ENCODE measurements at places on chromosomes 6 and 20. TPM values are rescaled to one million over a fixed set of nuclear protein-coding genes. Genes with fewer than 3 reads are reported as not detected.

CDH26 gene
- 0.41 TPM for total RNA-seq

DNA sequence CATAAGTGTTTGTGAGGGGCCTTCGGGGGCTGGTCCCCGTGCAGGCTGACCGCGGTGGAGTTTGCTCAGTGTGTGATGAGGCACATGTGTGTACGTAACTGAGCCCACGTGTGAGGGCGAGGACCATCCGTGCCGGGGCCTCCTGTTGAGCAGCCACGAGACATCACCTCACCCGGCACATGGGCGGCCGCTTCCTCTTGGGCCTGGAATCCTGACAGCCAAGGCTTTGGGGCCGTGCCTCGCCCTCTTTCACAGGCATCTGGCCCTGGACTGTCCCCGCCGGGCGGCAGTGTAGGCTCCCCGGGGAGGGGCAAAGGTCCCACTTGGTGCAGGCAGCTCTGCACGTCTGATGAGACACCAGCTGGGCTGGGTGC, 202.3 kb downstream of the DLL1 start:
- H3K36me3 ChIP-seq = no peaks in the 10 kb centered on the region
- no peaks in the 10 kb centered on the region for H3K27me3 ChIP-seq
- H3K27ac ChIP-seq = no peak overlapping the region
- no peak overlapping the region for H3K4me3 ChIP-seq

DNA sequence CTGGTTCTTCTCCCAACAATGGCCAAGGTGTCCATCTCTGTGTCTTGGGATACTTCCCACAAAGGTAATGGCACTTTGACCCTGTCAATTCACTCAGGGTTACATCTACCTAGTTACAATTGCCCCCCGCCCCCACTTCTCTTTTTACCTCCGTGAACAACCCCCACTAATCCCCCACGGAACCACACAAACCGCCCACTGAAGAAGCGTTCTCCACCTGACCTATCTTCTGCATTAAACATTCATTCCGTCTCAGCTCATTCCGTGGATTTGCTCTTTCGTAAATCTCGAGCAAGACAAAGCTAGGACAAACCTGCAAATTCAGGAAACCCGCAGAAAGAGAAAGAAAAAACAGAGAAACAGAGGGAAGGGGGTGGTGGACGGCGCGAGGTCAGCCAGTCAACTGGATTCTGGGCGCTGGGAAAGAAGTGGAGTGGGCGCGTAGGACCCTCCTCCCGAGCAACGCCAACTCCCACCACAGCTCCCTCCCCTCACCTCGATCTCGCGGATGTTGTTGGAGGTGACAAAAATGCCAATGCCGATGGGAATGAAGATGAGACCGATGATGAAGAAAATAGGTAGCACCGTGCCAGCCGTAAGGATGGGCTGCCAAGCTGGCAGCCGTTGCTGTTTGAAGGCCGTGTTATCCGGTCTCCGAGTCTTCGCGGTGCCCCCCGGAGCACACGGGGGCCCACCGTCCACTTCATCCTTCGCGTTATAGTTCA, 523 bp downstream of the TMEM30A start:
- no peaks in the 10 kb centered on the region for H3K36me3 ChIP-seq
- no peaks in the 10 kb centered on the region for H3K27me3 ChIP-seq
- DNase-seq = no peak
- peak overlapping the region; percentile 94 for H3K27ac ChIP-seq
- H3K4me3 ChIP-seq = peak overlapping the region; percentile 75

FAM209B gene
- total RNA-seq = not detected

GRCh38 chr20:64191002-64191401, 26.8 kb downstream of the MYT1 start:
- no peaks in the 10 kb centered on the region for H3K36me3 ChIP-seq
- no peak overlapping the region for H3K27ac ChIP-seq
- no peak overlapping the region for H3K4me3 ChIP-seq
- H3K27me3 ChIP-seq = peaks cover 5% of the 10 kb centered on the region
- no peaks in the 10 kb centered on the region for H3K4me1 ChIP-seq

ARFGEF3 gene
- total RNA-seq = 0.51 TPM

DNA sequence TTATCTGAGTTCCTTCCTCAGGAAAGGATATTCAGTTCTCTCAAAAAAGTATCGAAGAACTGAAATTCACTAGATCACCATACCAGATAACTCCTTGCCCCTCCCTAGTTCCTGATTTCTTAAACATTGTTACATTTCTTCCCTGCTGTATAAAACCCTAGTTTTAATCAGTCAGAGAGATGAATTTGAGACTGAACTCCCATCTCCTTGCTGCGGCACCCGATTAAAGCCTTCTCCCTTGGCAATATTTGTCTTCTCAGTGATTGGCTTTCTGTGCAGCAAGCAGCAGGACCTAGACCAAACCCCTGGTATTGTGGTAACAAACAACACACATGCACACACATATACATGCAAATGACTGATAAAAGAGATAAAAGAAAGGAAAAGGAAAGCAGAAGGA, 1364.6 kb upstream of the GJE1 start:
- no peaks in the 10 kb centered on the region for H3K4me1 ChIP-seq
- no peaks in the 10 kb centered on the region for H3K36me3 ChIP-seq
- no peak overlapping the region for H3K4me3 ChIP-seq
- no peaks in the 10 kb centered on the region for H3K27me3 ChIP-seq
- no peak overlapping the region for H3K27ac ChIP-seq

GRCh38 chr20:53865901-53866793, 204.2 kb downstream of the BCAS1 start:
- DNase-seq = no peak
- no peaks in the 10 kb centered on the region for H3K27me3 ChIP-seq
- peaks cover 5% of the 10 kb centered on the region for H3K4me1 ChIP-seq
- peak overlapping the region; percentile 7 for H3K4me3 ChIP-seq
- no peaks in the 10 kb centered on the region for H3K36me3 ChIP-seq

DNA sequence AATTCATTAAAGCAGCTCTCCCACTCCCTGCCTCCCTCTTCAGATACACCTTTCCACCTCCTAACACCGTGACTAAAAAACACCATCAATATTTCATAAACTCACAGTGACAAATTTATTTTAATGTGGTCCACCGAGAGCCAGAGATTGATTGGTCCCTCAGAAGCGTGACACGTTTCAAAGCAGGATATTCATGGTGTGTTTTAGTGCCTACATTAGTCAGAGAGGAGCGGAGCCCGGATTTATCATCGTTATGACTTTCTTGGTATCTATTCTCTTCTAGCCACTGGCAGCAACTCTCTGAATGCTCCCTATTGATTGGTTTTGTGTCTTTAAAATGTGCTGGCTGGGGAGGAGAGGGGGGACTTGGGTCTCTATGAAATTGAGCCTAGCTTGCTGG, 265.3 kb downstream of the DHX35 start:
- no peak overlapping the region for H3K4me3 ChIP-seq
- no peak for DNase-seq
- no peaks in the 10 kb centered on the region for H3K36me3 ChIP-seq
- no peaks in the 10 kb centered on the region for H3K27me3 ChIP-seq
- no peaks in the 10 kb centered on the region for H3K4me1 ChIP-seq

GRCh38 chr20:4795394-4795793, 73.7 kb downstream of the PRND start:
- no peaks in the 10 kb centered on the region for H3K36me3 ChIP-seq
- no peaks in the 10 kb centered on the region for H3K27me3 ChIP-seq
- H3K4me1 ChIP-seq = no peaks in the 10 kb centered on the region
- DNase-seq = no peak
- H3K4me3 ChIP-seq = no peak overlapping the region
- no peak overlapping the region for H3K27ac ChIP-seq

DNA sequence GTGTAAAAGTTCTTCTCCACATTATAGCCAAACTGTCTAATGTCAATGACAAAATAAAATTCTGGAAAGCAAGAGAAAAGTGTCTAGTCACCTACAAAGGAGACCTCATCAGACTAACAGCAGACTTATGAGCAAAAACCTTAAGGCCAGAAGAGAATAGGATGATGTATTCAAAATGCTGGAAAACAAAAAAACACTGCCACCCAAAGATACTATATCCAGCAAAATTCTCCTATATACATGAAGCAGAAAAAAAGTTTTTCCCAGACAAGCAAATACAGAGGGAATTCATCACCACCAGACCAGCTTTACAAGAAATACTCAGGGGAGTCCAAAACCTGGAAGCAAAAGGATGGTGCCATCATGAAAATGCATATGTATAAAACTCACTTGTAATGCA, 755.6 kb upstream of the CITED2 start:
- H3K4me1 ChIP-seq = no peaks in the 10 kb centered on the region
- H3K4me3 ChIP-seq = no peak overlapping the region
- DNase-seq = no peak
- H3K36me3 ChIP-seq = no peaks in the 10 kb centered on the region
- H3K27me3 ChIP-seq = no peaks in the 10 kb centered on the region

DNA sequence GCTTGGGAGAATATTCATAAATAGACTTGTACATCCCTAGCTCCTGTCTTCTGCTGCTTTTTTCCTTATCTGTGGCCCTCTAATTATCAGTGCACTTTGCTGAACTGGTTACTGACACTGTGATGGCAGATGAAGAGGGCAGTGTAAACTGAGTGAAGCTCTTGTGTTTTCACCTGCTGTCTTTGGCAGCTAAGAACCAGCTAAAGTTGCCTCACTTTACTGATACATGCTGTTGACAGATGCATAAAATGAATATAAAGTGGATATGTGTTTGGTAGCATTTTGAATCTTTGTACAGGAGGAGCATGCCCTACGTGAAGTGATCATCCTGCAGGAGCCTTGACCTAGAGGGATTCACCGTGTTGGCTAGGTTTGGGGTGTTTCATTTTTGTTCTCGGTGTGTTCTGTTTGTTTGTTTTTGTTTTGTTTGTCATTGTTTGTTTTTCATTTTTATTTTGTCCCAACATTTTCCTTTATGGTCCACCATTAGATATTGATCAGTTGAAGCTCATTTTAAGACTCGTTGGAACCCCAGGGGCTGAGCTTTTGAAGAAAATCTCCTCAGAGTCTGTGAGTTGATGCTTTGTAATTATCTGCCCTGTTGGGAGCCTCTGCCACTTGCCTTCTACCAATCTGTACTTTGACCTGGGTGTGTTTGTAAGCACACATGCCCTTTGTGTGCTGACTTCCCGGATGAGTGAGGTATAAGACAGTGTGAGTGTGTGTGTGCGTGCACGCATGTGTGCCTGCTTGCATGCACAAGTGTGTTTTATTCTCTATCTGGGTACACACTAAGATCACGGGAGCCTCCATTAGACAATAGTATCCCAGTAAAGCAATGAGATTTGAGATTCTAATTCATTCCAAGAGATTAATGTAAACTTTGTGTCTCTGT, 34.6 kb upstream of the MAPK13 start:
- H3K4me3 ChIP-seq = no peak overlapping the region
- no peaks in the 10 kb centered on the region for H3K36me3 ChIP-seq
- no peak for DNase-seq

CABLES2 gene
- 3.6 TPM for total RNA-seq

Data from gastrocnemius medialis (tissue), 4 donors.